ENCODE measurements at places on chromosomes 5 and 9.

DNA sequence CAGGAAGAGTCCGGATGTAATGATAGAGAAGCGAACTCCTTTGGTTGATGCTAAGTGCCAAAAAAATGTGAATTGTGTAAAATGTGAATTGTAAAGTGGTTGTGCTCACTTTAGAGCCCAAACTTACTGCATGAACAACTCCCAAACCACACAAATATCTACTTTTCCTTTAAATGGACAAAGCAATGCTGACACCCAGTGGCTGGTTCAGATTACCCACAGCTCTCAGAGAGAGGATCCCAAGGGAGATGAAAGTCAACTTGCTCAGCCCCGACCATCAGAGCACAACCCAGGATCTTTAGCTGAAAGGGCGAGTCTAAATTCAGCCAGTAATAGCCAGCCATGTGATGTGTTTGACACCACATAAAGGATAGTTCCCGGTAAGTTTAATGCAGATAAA, 133.7 kb downstream of the NMUR2 start:
- no peak for DNase-seq

DNA sequence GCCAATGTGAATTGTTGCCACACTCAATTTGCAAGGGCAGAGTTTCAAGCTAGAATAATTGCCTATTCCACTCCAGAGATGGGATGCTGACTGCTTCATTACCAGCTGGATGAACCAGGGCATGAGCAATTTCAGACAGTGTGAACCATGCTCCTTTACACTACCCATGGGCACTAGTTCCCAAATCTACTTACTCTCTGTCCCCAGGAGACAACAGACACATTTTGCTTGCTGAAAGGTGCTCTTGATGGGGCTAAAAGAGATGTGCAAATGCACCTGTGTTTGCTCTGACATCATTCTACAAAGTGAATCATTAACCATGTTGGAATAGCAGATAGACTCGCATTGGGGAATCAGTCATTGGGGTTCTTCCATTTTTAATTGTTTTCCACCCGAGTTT, 522.3 kb upstream of the NUDT12 start:
- DNase-seq, result no peak

GRCh38 chr9:89619019-89619418, 14.2 kb downstream of the GADD45G start:
- DNase-seq, result no peak

DNA sequence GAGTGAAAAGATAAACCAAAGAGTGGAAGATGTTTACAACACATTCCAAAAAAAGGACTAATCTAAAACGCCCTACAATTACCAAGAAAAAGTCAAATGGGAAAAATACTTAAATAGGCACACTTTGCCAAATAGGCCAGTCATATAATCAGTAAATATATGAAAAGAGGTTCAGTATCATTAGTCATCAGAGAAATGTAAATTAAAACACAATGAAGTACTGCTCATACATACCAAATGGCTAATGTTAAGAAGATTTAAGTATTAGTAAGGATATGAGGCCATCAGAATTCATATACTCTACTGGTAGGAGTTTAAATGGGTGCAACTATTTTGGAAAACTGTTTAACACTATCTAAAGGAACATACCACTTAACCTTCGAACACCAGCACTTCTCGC, 47.6 kb downstream of the ZDHHC21 start:
- no peak for DNase-seq

DNA sequence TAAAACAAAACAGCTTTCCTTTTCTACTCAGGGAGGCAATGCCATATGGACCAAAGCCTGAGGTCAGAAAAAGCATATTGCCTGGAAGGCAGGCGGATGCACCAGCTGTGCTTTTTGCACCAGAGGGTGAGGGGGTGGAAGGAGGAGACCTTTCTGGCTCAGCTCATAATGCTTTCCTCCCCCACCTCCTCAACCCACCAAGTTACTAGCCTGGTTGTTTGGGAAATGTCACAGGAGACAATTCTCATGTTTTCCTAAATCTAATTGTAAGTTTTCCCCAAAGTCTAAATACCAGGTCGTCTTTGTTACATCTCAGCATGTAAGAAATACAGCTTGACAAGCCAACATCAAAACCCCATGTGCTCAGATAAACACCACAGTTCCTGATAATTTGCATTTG, 72.6 kb upstream of the DMRTA1 start:
- no peak for DNase-seq

DNA sequence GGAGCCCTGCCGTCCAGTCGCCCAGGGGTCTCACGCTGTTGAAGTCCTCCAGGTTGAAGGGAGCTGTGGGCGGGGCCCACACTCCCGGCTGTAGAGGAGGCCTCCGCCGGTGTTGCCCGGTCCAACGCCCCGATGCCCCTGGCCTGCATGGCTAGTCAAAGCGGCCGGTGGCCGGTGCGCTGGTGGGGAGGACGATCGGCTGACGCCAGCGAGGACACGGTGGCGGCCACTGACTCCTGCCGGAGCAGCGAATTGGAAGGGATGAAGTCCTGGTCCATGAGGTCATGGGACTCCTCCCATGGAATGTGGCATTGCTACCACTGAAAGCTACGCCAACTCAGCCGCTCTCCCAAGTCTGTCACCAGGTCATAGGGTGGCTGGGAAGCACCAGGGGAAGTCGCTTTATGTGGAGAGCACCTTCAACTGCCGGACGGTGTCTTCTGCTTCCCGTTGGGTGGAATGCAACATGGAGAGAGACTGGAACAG, 11.8 kb downstream of the RCL1 start:
- no peak for DNase-seq

GRCh38 chr5:138386290-138386689, 33.8 kb downstream of the KDM3B start:
- DNase-seq, result no peak

- no peak for DNase-seq
These were observed 29.2 kb upstream of the ARHGEF28 start for GRCh38 chr5:73596705-73597328.

DNA sequence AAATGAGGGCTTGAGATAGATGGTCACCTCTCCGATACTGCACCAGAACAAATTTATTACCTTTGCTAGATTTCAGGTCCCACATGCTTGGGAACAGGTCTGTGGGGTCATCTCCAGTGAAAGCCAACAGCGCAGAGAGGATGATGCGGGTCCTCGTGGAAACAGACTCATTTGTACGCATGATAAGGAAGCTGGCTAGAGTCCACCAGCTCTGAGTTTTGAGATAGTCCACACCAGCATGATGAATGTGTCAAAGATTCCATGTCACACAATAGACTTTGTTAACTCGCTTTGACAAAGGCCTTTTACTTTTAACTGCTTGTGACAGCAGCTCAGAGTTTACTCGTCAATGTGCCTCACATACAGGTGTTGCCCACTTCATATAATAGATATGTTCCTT, 105.4 kb upstream of the TBCA start:
- DNase-seq, result no peak

DNA sequence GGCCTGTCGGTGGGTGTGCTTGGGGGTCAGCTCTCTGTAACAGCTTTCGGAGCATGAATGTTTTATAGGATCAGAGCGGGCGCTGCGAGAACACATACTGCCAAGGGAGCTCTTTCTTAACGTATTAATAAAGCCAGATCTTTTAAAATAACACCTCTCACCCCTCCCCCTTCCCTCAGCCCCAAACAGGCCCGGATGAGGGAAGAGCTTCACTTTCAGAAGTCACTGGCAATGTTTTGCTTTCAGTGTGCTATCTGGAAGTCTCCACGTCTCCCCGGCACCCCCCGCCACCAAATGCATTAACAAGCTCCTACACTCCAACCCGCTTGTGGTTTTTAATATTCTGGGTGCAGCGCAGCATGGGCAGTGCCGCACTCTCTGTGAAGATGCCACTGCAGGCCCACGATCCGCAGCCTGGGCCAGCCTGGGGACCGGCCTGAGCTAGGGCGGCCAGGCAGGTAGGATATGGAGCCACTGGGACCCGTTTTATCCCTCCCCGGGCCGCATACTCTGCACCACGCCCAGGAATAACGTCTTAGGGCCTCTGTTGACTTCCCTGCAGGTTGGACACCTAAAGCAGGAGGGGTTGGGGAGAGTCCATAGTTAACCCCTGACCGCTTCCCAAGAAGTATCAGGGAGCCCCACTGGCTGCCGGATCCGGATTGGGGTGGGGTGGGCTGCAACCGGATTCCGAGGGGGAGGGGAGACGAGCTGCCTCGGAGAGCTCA, 12.6 kb downstream of the NR2F1 start:
- no peak for DNase-seq

- no peak for DNase-seq
These were observed 733.9 kb downstream of the PRELID2 start for GRCh38 chr5:145101246-145101645.

DNA sequence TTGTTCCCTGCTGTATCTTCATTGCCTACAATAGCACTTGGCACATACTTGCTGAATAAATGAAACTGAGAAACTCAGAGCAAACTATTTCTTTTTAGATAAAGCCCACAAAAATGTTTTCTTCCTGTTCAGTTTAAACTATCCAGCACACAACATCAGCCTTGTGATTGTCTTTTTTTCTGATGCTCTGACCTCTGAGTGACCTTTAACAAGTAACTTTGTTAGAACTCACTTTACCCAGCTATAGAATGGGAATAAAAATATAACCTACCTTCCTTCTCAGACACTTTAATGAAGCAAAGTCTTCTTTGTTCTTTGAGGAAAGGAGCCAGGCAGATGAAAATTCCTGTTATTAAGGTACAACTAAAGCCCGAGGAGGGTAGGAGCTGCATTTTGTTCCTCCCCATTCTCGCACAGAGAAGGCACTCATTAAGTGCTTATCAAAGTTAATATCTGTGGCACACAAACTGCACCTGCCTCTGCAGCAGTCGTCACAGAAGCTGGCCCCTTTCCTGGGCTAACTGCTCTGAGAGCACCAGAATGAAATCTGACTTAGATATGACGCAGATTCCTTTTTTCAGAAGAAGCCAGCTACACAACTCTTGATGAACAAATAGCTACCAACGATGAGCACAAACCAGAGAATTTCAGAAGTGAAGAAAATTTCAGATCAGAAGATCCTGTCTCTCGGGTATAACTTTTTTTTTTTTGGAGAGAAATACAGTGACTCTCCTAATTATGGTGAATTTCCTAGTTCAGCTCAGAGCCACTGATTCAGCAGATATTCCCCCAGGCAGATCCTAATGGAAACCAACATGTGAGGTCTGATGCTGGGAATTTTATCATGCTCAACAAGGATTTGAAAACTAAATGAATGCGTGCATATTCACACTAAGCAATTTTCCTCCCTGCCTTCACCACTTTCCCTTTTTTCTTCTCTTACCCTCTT, 31.0 kb upstream of the NR3C1 start:
- peak; percentile 49 for DNase-seq

GRCh38 chr9:126217250-126217653, 109.4 kb upstream of the MVB12B start:
- DNase-seq, result no peak

- no peak for DNase-seq
These were observed 37.2 kb downstream of the NUDT12 start for GRCh38 chr5:103525361-103525760.

- no peak for DNase-seq
These were observed 315.5 kb upstream of the RGMB start for GRCh38 chr5:98458004-98458403.

- DNase-seq, result no peak
These were observed 89.7 kb upstream of the PCSK1 start for GRCh38 chr5:96522635-96523355.

GRCh38 chr9:91036826-91037510, 235.3 kb downstream of the SYK start:
- DNase-seq, result peak; percentile 83

DNA sequence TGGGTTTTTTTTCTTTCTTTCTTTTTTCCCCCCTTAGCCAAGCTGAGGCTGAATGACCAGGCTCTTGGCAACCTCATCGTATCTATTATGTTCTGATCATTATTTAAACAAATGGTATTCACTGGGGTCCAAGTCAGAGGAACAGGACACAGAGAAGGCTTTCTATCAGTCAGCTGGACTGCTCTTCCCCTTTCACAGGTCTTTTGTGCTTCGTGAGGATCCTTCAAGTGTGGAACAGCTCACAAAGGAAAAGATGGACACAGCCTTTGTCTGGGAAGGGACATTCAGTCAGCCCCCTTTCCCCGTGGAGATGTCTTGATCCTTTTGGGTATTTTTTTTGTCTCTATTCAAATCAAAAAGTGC, 54.2 kb upstream of the DPYSL3 start:
- DNase-seq, result no peak

GRCh38 chr9:14170973-14171596, 142.9 kb downstream of the NFIB start:
- DNase-seq, result no peak

GRCh38 chr5:28666110-28666509, 1627.7 kb upstream of the CDH9 start:
- no peak for DNase-seq

- DNase-seq, result peak; percentile 82
These were observed 722 bp downstream of the SLC22A4 start for GRCh38 chr5:132294728-132295504.

DNA sequence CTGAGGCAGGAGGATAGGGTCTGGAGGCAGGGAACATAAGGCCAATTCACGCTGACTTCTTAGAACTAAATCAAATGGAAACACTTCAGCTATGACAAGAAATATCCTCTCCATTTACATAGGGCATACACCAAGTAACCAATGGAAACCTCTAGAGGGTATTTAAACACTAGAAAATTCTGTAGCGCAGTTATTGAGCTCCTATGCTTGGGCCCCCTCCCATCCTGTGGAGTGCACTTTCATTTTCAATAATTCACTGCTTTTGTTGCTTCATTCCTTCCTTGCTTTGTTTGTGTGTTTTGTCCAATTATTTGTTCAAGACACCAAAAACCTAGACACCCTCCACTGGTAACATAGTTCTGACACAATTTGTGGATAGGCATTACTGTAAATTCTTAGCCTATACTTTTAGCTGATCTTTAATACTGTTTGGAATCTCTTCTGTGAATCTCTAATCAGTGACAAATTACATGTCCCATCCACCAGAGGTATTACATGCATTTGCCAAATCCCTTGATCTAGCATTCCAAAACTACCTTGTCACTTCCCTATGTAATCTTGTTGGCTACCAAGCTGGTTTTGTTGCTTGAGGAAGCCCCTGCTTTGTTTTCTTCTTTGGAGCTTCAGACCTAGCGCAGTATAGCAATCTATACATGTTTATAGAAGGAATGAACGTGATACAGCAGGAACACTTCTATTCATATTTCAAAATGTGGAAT, 61.6 kb downstream of the ST8SIA4 start:
- no peak for DNase-seq

GRCh38 chr5:140112685-140113179, 1.2 kb upstream of the PURA start:
- no peak for DNase-seq

GRCh38 chr5:97418462-97418861, 235.4 kb upstream of the RIOK2 start:
- no peak for DNase-seq

DNA sequence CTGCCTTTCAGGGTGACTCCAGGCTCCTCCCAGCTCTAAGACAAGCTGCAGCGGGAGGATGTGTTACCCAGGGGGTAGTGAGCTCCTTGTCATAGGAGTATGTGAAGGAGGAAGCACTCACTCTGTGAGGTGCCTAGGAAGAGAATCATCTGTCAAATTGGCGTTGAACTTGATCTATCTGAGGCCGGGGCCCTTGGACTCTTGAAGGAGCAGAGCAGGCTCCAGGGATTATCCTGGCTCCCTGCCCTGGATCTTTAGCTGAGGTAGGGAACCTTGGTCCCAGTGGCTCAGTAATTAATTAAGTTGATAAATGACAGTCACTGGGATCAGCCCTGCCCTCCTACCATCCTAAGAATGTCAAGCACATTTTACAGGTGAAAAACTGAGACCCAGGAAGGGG, 15.5 kb downstream of the ADGRD2 start:
- no peak for DNase-seq

GRCh38 chr9:92706218-92706940, 36.4 kb upstream of the IPPK start:
- DNase-seq, result peak; percentile 60

Measured in activated T-cell treated with anti-CD3 and anti-CD28 coated beads, Interleukin-2, amount 50 U/mL, for 48 hours (primary cell).